GM13977 (cell line): ENCODE measurements at places on chromosomes 6 and 20.

GRCh38 chr20:58772786-58773185 lies 77.9 kb downstream of the GNAS-AS1 start:
- no peak for DNase-seq

DNA sequence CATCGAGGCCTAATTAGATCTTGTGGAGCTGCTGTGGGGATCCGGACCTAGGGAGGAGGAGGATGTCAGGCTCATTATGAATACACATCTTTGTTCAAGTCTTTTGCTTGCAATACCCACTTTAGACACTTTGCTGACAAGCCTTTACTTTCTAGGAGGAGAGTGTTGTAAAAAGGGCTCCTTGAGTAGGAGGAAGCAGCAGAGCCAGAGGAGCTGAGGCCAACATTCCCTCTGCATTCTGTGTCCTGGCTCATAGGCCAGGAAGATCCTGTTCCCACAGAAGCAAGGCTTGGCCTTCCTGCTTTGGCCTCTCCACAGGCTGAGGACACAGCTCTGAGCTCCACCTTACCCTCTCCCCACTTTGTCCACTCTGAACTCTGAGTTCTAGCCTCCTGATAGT lies 67.1 kb downstream of the TPD52L1 start:
- no peak for DNase-seq

DNA sequence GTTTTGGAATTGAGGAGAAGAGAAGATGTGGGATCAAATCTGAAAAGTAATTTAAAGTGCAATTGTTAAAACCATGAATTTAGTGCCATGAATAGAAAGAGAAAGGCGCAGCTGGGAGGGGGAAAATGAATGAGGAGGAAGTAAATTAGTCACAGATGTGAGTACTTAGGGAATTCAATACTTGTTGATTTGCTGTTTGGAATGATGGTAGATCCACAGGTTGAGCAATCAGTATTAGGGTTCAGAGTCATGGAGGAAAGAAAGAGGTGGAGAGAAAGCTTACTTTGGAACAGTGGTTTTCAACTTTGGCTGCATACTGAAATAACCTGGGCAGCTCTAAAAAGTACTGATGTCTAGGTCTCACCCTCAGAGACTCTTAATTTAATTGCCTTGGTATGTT lies 229.7 kb upstream of the ASCC3 start:
- DNase-seq, result no peak

DNA sequence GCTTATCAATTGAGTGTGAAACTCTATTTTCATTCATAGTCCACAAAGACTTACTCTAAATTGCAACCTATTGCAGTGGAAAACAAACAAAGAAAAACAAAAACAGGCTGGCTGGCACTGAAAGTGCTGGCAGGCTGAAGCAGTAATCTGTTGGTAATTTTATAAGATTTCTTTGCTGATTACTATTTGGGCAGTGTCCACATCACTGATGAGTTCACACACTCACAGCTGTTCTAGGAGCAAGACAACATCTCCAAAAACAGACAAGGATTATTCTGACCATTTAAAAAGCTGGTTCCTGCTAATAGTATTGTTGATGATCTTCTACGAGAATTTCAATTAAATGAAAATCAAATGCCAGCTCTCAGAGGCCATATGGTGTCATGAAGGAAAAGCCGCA lies 26.9 kb downstream of the MARCKS start:
- DNase-seq, result no peak

GRCh38 chr6:118714756-118715155 lies 63.4 kb upstream of the CEP85L start:
- no peak for DNase-seq

DNA sequence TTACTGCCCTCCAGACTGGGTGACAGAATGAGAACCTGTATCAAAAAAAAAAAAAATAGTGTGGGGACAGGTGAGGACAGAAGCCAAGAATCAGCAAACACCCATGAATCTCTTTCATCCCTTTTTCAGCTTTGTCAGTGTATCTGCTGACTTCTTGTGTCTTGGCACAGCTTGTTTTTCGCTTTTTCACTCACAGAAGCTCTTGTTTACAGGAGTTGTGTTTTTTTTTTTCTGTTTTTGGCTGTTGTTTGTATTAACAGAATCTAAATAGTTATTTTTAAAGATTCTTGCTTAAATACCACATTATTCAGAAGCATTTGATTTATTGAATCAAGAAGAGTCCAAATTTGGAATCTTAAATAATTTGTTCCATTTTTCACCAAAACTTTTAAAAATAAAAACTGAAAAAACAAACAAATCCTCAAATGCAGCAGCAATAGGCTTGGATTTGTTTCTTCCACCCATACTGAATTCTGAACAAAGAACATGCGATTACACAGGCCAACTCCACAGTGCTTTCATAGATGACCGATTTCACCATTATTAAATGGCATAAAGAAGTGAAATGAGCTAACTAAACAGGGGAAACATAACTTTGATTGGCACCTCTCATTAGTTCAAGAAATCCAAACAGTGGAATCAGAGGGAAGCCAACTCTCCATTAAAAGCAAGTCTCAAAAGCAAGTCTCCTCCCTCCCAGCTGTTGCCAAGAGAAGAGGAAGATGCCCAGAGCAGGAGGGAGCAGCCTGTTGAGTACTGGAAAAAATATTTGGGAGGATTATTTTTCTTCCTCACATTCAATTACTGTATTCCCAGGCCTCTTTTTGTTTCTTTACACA lies 27.2 kb upstream of the GPR63 start:
- DNase-seq, result no peak

DNA sequence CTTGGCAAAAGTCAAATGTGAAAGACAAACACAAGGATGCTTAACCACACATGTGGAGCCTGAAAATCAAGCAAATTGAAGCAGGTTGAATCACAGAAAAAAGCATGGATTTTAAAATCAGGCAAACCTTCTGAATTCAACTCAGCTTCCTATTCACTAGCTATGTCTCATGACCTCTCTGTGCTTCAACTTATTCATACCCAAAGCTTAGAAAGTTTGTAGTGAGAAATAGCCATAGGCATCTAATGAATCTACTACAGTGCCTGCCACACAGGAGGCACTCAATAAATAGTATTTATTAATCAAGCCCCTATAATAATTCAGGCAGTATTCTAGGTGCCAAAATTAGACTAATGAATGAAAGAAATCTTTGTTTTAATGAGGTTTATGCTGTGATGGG lies 112.2 kb upstream of the TNFAIP3 start:
- DNase-seq, result no peak

- DNase-seq, result no peak
Observed at GRCh38 chr6:156948807-156949206, 171.6 kb downstream of the ARID1B start.

DNA sequence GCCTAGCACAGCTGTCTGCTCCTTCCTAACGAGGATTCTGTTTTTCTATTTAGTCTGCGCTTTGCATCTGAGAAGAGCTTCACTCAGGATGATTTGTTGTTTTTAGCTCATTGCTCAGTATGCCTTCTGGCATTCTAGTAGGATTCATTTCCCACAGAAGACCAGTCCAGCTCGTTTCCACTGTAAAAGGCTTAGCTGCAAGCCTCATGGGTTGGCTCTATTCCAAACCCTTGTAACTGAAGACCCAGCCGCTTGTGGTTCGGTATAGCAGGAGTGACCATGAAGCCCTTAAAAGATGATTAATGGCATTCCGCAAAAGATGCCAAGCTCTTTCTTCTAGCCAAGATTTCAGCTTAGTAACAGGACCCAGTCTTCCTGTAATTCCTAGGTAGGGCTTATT lies 7.2 kb downstream of the ADGRF1 start:
- no peak for DNase-seq

GRCh38 chr6:46243754-46244153 lies 73.0 kb upstream of the ENPP5 start:
- no peak for DNase-seq

DNA sequence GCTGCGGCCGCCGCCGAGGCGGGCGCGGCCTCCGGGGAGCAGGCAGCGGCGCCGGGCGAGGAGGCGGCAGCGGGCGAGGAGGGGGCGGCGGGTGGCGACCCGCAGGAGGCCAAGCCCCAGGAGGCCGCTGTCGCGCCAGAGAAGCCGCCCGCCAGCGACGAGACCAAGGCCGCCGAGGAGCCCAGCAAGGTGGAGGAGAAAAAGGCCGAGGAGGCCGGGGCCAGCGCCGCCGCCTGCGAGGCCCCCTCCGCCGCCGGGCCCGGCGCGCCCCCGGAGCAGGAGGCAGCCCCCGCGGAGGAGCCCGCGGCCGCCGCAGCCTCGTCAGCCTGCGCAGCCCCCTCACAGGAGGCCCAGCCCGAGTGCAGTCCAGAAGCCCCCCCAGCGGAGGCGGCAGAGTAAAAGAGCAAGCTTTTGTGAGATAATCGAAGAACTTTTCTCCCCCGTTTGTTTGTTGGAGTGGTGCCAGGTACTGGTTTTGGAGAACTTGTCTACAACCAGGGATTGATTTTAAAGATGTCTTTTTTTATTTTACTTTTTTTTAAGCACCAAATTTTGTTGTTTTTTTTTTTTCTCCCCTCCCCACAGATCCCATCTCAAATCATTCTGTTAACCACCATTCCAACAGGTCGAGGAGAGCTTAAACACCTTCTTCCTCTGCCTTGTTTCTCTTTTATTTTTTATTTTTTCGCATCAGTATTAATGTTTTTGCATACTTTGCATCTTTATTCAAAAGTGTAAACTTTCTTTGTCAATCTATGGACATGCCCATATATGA lies 3.2 kb downstream of the MARCKS start:
- DNase-seq, result peak; percentile 11

- no peak for DNase-seq
Observed at GRCh38 chr6:33078442-33078841, 2.7 kb downstream of the HLA-DPB1 start.
